ENCODE measurements at places on chromosomes 2 and 18.

GRCh38 chr2:130870779-130871178, 34.1 kb downstream of the ARHGEF4 start:
- no peak for DNase-seq

GRCh38 chr2:233676046-233676445, 4.3 kb downstream of the UGT1A9 start:
- DNase-seq, result no peak

DNA sequence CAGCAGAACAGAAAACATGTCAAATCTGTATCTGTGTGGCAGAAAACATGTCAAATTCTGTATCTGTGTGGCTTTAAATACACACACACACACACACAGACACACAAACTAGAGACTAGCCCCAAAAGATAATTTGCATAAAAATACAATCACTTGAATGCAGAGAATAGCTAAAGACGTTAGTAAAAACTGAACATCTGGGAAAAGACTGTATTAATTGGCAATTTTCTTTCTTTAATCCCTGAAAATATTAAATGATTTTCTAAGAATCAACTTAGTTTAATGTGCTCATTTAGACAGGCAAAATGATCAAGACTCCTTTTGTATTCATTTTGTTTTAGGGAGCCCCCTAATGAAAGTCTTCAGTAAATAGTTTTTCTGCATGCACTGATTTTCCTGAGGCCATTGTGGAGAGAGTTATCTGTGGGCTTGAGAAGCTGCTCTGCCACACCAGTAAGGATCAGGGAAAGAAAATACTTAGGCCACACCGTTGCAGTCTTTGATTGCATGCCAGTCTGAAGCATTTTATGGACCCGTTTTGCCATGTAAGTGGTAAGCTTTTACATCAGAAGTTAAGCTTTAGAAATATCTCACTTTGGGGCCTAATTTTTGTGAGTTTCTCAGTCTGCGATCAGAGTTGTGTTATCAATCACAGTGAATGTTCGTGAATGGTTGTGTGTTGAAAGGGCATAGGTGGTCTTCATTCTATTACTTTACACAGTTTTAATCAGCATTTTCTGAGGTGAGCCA, 2.2 kb downstream of the SPATS2L start:
- no peak for DNase-seq

GRCh38 chr2:104849101-104849500, 4.8 kb upstream of the POU3F3 start:
- DNase-seq, result no peak

GRCh38 chr18:12321333-12321732, 13.3 kb downstream of the TUBB6 start:
- DNase-seq, result no peak

- peak; percentile 64 for DNase-seq
Observed at GRCh38 chr2:8984157-8984556, 19.3 kb downstream of the MBOAT2 start.

GRCh38 chr2:8633735-8634313, 48.0 kb upstream of the ID2 start:
- DNase-seq, result no peak

- DNase-seq, result peak; percentile 94
Observed at GRCh38 chr2:215793747-215794595, 219.4 kb downstream of the MREG start.

- DNase-seq, result no peak
Observed at GRCh38 chr18:35516789-35517188, 19.0 kb upstream of the INO80C start.

DNA sequence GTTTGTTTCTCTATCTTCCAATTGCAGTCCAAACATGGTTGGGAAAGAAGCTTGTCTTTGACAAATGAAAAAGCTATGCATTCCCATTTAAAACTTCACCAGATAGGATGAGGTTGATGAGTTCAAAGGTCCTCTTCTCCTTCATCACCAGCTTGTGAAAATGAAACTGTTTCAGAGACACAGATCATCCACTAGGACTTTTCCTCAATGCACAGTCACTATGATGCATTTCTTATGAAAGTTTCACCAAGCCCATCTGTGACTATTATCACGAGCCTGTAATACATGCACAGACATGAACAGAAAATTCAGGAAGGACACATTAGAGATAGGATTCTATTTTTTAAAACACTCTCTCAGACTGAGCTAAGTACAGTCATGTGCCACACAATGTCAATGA, 644.4 kb downstream of the PLCL1 start:
- DNase-seq, result no peak

GRCh38 chr2:119826370-119826961, 66.7 kb downstream of the PTPN4 start:
- peak; percentile 51 for DNase-seq

- DNase-seq, result peak; percentile 77
Observed at GRCh38 chr18:59547581-59548182, 149.5 kb downstream of the CCBE1 start.

- DNase-seq, result no peak
Observed at GRCh38 chr2:177797808-177798207, 274.8 kb downstream of the PDE11A start.

- DNase-seq, result peak; percentile 72
Observed at GRCh38 chr2:10820978-10821695, 8.6 kb upstream of the PDIA6 start.

DNA sequence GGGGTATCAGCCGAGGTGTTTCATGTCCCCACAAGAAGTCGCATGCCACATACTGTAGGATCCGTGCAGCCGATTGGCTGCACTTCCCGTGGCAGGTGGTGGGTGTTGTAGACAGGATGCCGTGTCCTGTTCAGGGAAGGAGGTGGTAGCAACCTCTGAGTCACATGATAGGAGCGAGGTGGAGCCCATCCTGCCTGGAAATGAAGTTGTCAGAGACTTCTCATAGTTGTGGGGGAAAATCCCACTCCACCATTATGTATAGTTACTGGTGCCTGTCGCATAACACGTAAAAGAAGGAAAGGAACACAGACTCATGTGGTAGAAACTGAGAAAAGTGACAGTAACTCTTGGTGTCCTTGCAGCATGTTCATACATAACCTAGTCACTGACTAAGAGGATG, 91.4 kb upstream of the IL1R2 start:
- no peak for DNase-seq

DNA sequence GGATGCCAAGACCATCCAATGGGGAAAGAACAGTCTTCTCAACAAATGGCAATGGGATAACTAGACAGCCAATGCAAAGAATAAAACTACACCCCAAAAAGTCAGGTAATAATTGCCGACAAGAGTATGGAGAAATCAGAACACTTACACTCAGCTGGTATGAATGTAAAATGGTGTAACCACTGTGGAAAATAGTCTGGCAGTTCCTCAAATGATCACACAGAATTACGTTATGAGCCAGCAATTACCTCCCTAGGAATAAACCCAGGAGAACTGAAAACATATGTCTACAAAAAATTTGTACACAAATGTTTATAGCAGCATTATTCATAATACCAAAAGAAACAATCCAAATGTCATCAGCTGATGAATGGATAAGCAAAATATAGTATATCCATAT, 8.8 kb downstream of the IWS1 start:
- no peak for DNase-seq

GRCh38 chr18:76499021-76499420, 4.0 kb upstream of the ZNF516 start:
- no peak for DNase-seq

GRCh38 chr2:31192851-31193392, 24.4 kb downstream of the CAPN14 start:
- DNase-seq, result no peak

- peak; percentile 95 for DNase-seq
Observed at GRCh38 chr2:152046940-152047339, 51.9 kb downstream of the CACNB4 start.
